ENCODE measurements at places on chromosomes 1 and 21.

DNA sequence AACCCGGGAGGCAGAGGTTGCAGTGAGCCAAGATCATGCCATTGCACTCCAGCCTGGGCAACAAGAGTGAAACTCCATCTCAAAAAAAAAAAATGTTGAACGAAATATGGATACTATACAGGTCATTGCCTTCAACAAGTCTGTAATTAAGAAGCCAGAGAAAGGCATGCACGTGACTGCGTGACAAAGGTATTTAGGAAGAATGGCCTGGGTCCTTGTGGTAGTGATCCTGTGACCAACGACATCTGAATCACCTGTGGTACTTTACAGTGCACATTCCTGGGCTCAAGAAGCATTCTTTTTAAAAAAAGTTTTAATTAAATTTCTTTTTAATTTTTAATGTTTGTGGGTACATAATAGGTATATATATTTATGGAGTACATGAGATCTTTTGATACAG, 115.0 kb downstream of the GREM2 start:
- DNase-seq: no peak

GRCh38 chr1:153251988-153252387, 7.5 kb upstream of the LORICRIN start:
- no peak for DNase-seq

DNA sequence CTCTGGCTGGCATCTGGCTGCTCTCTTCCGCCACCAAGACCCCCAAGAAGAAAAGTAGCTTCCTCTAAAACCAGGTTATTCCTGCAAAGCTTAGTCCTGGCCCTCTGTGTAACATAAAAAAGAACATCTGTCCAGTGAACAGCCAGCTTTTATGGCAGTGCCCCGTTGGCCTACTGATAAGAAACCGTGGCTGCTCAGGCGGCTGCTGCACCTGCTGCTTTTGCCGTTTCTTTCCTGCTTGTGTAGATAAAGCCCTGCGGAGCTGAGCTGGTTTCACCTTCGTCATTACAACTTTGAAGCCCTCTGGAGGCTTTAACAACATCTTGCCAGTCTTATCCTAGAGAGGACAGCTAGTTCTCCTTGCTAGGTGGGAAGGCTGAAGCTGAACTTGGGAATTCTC, 20.5 kb downstream of the ELAPOR1 start:
- no peak for DNase-seq

- no peak for DNase-seq
Observed at GRCh38 chr1:35656148-35656862, 15.0 kb upstream of the PSMB2 start.
